ENCODE measurements at places on chromosomes 7 and 10.
A peak's percentile ranks its signal among the peaks of the same experiment; 100 is the strongest.

- no peak for DNase-seq
These were observed 27.1 kb upstream of the GPR37 start for GRCh38 chr7:124792696-124793095.

GRCh38 chr7:137081321-137082093 lies 213.1 kb downstream of the CHRM2 start:
- no peak for DNase-seq

GRCh38 chr7:44490351-44491200 lies at the start of gene NUDCD3:
Gene NUDCD3, minus strand, starts transcription at chr7:44490658. Its CDS starts 58 bp downstream, at chr7:44490600.
- peak; percentile 92 for DNase-seq

GRCh38 chr7:90210475-90210874 lies 1.1 kb upstream of the STEAP2 start:
- DNase-seq, result no peak

DNA sequence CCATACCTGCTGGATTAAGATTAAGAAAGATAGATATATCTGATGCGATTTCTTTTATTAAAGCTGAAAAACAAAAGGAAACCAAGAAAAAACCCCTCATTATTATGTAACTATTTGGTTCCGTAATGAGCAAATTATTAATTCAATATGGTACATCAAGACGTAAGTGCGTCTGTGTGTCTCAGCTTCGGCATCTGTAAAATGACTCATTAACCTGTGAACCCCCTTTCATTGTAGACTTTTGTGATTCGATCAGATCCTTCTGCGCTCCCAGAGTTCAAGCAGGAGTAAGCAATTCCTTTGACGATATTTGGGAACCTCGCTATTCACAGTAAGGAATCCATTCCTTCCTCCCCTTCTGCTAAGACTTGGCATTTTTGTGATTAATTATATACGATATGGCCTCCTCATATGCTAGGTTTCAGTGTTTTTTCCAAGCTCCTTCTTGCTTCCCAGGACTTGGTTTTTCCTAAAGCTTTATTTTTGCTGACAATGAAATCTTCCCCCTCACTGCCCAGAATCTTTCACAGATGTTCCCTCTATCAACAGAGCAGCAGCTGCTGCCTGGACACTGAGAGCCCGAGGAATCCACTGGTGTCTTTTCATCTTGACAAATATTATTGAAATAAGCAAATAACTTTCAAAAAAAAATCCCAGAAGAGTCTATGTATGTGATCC lies 171.7 kb upstream of the CELF2 start:
- DNase-seq, result no peak

DNA sequence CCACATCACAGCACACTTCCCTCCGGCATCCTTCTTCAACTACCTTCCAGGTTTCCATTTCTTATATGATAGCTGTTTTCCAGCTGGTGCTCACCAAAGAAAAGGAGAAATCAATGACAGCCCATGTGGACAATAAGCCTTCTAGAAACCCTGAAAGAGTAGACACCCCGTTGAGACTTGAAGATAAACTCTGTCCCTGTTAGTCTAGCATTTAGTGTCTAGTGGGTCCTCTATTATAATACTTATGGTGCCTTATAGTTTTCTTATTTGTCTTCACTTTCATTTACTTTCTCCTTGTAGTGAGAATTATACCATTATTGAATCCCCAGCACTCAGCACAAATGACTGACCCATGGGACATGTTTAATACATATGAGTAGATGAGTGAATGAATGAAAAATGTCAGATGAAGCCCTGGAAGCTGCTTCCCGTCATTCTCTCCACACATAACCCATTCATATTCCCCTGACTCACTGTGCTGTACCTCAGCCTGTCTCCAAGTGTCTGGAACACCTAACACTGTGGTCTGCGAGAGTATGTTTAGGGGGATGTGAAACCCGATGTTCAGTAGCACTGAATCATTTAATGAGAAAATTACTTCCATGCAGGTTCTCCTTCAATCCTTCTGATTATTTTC lies 377.6 kb downstream of the GPR158 start:
- no peak for DNase-seq

DNA sequence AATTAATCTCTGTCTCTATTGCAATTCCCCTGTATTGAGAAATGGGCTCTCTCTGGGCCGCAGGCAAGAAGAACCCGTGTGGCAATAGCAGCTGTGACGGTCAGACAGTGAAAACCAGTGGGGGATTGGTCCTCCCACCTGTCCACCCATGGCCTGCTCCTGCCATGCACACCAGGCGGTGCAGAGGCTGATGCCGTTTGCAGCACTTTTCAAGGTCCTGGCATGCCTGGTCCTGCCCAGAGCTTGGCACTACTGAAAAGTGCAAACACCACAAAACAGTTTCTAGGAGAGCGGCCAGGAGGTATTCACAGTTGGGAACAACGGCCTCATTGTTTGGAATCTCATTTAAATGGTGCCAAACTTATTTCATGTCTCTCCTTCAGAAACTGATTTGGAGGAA lies 41.5 kb downstream of the PSPH start:
- DNase-seq, result no peak

GRCh38 chr7:40507166-40507565 lies 372.4 kb downstream of the SUGCT start:
- no peak for DNase-seq

All from T47D (cell line).